ENCODE measurements at places on chromosomes 2 and 18.

GRCh38 chr2:120989512-120990441 lies 254.1 kb downstream of the GLI2 start:
- DNase-seq = no peak

DNA sequence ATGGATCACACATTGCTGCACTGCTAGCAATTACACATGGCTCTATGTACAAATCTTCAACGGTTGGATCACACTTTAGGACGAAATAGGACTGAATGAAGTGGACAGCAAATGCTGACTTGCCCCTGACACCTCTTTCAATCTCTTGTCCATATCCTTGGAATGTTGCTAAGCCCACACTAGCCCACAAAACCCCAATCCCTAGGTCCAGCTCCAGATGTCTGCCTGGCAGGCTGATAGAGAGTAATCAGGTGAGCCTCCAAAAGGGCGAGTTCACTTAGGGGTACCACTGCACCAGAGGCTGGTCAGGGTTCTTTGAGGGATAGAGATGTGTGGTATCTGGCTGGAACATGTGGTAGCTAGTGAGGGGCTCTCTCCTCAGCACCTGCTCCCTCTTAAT lies 18.5 kb upstream of the FHOD3 start:
- no peak for DNase-seq

DNA sequence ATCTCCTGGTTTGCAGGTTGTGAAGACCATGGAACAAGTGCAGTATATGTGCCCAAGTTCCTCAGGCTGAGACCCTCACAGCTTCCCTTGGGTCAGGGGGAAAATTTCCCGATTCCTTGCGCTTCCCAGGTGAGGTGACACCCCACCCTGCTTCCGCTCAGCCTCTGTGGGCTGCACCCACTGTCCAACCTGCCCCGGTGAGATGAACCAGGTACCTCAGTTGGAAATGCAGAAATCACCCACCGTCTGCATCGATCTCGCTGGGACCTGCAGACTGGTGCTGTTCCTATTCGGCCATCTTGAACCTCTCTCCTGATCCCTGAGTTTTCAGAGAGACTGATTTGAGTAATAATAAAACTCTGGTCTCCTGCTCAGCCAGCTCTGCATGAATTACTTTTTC lies 30.6 kb downstream of the CHCHD5 start:
- no peak for DNase-seq

- no peak for DNase-seq
Observed at GRCh38 chr2:191705084-191705483, 27.1 kb downstream of the NABP1 start.

DNA sequence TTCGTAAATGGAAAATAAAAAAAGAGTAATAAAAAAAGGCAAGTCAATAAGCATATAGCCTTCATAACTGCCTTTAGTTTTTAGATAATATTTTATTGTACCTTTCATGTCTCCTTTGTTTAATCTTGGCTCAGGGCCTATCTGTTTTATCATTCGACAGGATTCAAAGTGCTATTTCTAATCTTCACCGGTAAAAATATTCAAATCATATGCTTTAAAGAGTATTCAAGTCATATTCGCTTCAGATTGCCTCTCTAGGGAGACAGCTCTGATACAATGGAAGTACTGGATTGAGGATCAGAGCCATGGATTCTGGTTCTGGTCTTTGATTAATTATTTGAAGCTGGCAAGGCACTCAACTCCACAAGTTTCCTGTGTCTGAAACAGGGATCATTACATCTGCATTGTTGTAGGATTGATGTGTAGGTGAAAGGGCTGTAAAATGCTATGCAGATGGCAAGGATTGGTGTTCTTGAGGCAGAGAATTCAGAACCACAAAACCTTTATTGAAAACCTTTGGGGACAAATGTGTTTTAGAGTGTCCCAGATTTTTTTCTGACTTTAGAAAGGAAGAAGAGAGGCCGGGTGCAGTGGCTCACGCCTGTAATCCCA lies 84.3 kb upstream of the RAPH1 start:
- DNase-seq = no peak

- no peak for DNase-seq
Observed at GRCh38 chr2:10983711-10984110, 72.0 kb downstream of the KCNF1 start.

- no peak for DNase-seq
Observed at GRCh38 chr2:46299365-46300263, 2.4 kb downstream of the EPAS1 start.

DNA sequence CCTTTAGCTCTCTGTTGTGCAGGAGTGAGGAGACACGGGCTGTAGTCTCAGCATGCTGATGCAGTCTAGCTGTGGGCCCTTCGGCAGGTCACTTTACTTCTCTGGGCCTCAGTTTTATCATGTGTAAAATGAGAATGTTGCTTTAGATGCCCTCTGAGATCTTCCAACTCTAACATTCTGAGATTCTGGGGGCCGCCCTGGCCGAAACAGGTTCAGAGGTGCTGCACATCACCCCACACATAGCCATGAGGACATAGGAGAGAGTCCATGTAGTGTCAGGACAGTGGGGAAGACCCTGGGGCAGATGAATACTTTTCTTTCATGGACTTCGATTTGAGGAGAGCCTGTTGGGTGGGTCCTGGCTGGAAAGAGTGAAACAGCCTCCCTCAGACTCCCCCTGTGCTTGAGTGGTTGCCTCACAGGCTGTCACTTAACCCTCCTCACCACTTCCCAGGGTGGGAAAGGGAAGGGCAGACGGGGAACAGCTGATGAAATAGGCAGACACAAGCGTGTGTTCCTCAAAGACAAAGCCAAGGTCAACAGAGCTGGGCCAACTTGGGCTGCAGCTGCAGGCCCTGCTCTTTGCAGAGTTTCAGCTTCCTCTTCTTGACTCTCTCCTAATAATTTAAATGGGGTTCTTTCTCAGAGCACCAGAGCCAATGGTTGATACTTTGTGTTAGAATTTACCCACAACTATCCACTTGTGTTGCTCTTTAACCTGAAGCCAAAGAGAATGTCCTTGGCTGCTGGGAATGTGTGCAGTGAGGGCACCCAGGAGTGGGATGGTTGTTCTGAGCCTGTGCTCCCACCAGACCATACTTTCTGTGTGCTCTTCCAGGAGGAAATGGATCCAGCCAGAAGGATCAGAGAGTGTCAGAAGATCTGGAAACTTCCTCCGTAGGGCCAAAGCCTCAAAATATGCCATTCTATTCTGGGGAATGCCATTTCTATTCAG lies 14.7 kb upstream of the MRPL33 start:
- DNase-seq = no peak

DNA sequence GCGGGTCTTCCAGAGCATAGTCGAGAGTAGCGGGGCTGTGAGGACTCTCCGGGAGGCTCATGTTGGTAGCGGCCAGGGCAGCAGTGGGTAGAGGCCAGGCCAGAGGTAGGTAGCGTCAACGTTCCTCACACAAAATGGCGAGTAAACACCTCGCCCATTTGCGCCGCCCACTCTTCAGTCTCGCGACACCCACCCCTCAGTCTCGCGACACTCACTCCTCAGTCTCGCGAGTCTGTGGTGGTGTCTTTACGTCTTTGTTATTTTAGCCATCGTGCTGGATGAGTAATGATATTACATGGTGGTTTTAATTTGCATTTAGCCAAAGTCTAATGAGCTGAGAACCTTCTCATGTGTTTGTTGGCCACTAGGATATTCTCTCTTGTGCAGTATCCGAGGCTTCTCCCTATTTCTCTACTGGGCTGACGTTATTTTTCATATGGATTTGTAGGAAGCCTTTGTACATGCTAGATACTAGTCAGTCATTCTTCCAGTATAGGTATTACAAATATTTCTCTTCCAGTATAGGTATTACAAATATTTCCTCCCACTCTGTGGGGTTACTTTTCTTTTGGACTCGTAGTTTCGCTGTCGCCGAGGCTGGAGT lies at the start of gene TSPYL6:
Gene TSPYL6 (minus strand): TSS at position 139 of the 604 bp plus-strand sequence. CDS start 78 bp downstream, at position 61.
- no peak for DNase-seq

- DNase-seq = no peak
Observed at GRCh38 chr18:66630831-66631230, 26.9 kb upstream of the CDH19 start.

DNA sequence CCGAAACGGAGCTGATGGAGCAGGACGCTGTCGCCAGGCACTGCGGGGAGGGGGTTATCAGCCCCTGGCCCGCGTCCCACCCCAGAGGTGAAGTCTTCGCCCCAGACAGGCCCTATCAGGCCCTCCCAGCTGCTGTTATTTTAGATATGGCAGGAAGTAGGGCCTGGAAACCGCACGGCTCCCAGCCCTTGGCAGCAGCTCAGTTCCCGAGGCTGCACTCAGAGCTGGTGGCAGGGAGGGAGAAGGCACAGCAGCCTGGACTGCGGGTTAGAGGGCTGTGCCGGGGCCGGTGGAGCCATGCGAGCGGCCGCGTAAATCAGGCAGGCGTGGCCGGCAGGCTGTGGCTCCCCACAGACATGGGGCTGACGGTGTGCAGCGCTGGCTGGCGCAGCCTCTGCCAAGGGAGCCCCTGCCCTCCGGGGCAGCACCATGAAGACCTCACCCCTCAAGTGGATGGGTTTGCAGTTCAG lies 111.4 kb downstream of the NFATC1 start:
- no peak for DNase-seq

DNA sequence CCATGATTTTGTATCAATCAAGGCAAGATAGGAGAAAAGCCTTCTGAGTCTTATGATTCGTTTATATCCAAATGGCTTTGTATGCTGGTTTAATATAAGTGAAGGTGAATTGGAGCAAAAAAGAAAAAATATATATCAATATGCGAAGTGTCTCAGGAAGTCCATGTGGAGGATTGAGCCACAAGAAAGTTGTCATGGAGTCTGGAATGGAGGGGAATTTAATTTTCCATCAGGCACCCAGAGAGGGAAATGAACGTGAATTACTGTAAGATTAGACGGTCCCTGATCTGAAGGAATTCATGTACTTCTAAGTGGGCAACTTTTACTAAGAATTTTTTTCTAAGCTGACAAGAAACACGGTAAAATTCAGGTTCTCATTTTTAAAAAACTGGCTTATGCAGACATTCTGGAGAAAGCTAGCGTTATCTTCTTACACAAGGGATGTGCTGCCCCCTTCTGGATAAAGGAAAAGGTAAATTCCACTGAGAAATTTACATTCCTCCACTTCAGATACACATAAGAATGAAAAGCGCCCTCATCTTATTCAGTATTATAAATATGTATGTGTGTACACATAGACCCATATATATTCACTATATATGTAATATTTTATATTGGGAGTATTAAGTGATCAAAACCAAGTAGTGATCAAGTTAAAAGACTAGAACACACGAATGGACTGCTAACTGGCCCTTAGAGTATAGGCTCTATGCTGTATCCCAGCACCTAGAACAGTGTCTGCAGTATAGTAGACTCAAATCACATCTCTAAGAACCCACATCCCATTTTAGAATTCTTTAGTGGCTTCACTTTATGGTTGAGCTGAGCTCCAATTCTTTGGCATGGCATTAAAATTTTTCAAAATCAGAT lies 289.0 kb upstream of the TFPI start:
- no peak for DNase-seq

DNA sequence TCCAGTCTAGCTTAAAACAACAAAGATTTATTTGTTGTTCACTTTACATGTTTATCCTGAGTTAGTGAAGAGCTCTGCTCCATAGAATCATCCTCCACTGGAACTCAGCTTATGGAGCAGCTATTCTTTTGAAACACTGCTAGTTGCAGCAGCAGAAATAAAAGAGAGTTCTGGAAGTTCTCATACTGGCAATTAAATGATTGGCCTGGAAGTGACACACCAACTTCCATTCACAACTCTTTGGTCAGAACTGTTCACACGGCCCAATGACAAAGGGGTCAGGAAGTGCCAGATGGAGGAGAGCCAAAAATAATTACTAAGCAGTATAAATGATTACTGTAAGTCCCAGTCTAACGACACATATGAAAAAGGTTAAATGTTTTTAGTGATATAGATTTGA lies 39.1 kb downstream of the FBXO11 start:
- DNase-seq = no peak

DNA sequence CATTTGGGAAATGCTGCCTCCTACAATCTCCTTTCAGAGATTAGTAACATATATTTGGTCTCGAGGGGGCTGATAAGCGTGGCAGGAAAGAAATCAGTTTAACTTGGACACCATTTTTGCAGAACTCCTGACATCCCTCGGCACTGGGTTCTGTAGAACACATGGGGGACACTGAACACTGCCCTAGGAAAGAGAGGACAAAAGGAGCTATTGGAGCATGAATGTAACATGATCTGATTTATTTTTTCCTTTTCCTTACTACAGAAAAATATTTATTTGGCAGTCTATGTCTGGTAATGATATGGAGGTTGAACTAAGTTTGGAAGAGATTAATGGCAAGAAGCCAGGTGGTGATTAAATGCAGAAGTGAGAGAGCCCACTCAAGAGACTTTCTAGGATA lies 153.8 kb downstream of the AFF3 start:
- no peak for DNase-seq

- DNase-seq = no peak
Observed at GRCh38 chr2:223976635-223977226, 19.5 kb downstream of the MRPL44 start.

- no peak for DNase-seq
Observed at GRCh38 chr18:10376731-10377130, 77.7 kb upstream of the APCDD1 start.

GRCh38 chr2:43531251-43531650 lies 64.6 kb downstream of the THADA start:
- DNase-seq = no peak

DNA sequence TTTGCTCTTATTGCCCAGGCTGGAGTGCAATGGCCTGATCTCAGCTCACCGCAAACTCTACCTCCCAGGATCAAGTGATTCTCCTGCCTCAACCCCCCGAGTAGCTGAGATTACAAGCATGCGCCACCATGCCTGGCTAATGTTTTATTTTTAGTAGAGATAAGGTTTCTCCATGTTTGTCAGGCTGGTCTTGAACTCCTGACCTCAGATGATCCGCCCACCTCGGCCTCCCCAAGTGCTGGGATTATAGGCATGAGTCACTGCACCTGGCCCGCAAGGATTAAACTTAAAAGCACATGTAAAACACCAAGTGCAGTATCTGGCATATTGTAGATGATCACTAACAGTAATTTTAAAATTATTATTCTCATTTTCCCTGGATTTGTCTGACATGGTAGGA lies 72.9 kb downstream of the C1QL2 start:
- DNase-seq = no peak

DNA sequence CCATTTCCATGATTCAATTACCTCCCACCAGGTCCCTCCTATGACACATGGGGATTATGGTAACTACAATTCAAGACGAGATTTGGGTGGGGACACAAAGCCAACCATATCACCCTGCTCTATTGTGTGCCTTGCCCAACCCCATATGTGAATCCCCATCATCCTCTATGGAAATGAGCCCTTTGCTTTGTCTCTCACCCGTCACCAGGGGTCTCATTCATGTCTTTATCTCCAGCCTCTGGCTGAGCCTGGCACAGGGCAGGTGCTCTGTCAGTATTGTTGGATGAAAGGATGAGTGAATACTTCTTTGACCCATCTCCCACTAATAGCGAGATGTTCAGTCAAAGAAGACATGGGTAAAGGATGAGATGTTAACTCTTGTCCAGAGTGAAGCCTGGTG lies 116.6 kb upstream of the LGALSL start:
- no peak for DNase-seq

DNA sequence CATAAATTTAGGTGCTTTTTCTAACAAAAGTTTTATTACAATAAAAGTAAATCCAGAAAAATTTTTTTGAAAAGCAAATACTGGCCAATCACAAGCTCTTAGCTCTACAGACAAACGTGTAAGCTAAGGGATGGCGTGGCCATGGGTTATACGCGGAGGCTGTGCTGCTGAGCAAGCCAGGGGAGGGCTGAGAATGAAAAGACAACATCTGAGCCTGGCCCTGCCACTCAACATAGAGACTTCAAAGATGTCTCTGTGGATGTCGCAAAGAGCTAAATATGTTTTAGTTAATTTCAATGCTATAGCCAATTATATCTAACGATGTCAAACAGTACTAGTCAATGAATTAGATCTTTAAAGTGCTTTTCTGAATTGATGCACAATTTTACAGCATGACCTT lies 33.3 kb upstream of the NT5DC4 start:
- no peak for DNase-seq
